CMK (cell line): ENCODE measurements at places on chromosomes 1 and 21.

DNA sequence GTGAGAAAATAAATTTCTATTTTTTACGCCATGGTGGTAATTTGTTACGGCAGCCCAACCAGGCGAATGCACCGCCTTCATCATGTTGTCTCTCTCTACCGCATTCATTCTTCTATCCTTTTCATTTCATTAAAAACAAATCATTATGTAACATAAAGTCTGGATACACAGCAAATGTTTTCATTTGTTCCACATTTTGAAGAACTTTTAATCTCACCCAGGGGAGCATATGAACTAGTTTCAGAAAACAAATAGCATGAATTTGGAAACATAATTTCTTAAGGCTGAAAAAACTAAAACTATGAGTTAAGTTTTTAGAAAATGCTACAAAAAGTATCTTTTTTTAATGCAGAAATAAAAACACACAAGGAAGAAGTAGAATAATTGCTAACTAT, 11.2 kb upstream of the OR2B11 start:
- DNase-seq: no peak

DNA sequence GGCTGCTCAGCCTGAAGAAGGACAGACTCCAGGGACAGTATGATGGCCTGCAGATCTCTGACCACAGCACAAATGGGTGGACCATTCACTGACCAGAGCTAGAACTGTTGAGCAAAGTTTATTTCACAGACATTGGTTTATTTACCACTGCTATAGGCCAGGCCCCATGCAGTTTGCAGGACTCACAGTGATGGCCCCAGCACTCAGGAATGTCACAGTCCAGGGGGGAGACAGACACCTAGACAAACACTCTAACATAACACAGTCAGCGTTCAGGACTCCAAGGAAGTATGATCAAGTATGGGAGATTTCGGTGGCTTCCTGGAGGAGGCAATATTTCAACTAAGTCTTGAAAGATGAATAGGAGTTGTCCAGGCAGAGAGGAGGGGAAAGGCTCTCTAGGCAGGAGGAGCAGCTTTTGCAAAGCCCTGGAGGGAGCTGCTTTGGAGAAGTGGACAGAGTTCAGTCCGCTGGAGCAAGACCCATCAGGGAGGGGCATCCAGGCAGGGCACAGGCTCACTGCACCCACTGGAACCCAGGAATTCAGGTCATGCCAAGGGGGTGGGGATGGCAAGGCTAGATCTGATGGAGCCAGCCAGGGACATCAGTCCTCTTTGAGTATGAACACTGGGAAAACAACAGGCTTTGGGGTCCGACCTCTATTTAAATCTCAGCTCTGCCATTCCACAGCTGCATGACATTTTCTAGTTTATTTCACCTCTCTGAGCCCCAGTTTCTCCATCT, 454.3 kb downstream of the MATN1 start:
- no peak for DNase-seq

DNA sequence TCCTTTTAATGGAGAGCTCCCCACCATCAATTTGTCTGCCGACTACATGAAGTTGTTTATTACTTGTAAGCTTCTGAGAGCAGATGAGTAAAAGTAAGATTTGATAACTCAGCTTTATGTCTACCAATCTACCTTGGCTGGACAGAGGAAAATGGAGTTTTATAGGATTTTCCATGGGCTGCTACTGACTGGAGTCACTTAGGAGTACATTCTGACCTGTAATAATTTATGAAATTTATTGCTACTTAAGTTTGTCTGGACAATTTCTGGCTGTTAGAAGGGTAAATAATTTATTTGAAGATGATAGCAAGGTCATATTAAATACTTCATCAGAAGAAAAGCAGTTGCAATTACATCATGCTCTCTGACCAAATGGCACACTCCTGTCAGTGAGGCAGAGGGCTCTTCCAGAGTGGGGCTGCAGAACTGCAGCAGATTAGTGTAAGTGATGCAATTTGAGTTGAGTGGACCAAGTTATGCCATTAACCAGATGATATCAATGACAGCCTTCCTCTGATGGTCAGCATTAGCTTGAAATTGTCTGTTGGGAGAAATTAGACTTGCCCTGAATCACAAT, 736.7 kb upstream of the PTBP2 start:
- DNase-seq: no peak

- no peak for DNase-seq
Measured at GRCh38 chr1:115012434-115012833, 17.2 kb upstream of the TSHB start.

DNA sequence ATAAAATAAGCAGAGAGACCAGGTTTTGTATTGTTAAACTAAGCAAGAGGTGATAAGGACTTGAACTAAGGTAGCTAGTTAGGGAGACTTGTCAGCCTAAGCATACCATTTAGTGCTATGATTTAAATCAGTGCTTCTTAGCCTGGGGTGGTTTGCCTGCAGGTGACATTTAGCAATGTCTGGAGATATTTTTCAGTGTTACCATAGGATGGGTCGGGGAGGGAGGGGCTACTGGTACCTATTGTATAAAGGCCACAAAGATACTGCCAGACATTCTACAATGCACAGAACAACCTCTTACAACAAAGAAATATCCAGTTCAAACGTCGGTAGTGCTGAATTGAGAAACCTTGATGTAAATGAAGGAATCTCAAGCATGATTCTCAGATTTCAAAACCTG, 3.3 kb downstream of the ATP5PB start:
- DNase-seq: no peak

DNA sequence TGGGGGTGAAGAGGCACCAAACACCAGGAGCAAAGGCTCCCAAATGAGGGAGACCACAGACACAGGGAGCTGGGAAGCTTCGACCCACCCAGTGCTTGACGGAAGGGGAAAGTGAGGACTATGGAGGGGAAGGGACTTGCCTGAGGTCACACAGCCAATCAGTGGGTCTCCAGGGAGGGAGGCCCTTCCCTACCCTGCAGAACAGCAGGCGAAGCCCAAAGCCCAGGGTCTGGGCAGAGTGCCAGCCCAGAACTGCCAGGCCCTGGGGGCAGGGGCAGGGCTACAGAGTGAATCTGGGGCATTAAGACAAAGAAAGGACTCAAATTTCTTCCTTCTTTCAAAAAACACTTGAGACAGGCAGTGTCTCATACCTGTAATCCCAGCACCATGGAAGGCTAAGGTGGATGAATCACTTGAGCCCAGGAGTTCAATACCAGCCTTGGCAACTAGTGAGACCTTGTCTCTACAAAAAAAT, 45.5 kb upstream of the ECE1 start:
- DNase-seq: no peak

DNA sequence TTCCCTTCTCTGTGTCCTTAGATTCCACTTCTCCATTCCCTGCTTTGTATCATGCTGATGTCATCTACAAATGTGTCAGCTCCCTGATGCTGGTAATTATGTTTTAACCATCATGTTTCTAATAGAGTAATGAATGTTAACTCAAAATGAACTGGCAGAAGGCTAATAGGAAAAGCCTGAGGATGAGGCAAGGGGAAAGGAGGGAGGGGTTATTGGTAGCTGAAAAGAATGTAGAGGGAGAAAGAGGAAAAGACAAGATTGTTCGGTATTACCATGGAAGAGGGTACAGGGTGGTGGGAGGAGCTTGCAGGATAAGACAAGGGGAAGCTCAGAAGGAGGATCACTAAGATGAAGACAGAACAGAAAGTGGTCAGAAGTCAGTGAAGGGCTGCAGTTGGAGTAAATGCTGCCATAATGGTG, 150.9 kb downstream of the ZC3H11B start:
- DNase-seq: no peak
